ENCODE measurements at places on chromosomes 6 and 20.
A peak's percentile ranks its signal among the peaks of the same experiment; 100 is the strongest.

DNA sequence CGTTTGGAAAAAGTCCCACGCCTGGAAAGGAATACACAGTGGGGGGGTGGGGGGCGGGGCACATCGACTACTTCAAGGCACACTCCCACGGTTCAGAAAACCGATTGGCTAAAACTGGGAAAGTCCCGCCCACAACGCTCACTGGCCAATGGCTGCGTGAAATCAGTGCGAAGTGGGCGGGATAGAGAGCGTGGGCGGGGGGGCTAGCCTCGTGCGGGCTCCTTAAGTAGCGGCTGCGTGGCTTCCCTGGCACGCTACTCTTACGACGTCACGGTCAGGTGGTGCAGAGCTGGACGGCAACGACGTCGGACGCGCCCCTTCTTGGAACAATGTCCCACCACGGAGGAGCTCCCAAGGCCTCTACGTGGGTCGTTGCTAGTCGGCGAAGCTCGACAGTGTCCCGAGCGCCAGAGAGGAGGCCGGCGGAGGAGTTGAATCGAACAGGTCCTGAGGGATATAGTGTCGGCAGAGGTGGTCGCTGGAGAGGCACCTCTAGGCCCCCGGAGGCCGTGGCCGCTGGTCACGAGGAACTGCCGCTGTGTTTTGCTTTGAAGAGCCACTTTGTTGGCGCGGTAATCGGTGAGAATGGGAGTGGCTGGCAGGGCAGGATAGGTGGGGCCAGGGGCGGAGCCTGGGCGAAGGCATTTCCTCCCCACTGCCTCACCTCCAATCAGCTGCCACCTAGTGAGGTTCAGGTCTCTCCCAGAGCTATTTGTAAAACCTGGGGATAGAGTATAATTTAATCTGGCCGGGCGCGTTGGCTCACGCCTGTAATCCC, at the start of gene DDX43:
DDX43 (plus strand) TSS at position 252 of the 778 bp plus-strand sequence; CDS start at position 330, 78 bp downstream.
- peak within 1 kb of the TSS; percentile 57 for H3K27ac ChIP-seq
- H3K36me3 ChIP-seq = no peaks in the 10 kb centered on the region
- no peaks in the 10 kb centered on the region for H3K4me1 ChIP-seq
- H3K27me3 ChIP-seq = no peaks in the 10 kb centered on the region
- H3K4me3 ChIP-seq = peak within 1 kb of the TSS; percentile 30

DNA sequence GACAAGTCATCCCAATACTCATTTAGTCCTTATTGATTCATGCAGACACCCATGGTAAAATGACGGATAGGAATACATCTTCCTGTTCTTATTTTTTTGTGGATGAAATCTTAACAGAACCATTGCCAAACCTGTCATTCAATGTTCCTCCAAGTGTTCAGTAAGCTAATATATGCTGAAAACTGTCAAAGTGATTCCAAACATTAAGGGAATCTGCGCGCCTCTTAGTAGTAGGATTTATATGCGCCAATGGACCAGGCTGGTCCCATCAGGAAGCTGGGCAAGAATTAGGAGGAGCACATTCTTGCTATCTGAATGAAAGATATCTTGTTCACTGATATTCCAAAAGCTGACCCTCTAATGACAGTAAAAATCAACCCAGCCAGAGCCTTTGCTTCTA, 168.9 kb upstream of the STMND1 start:
- H3K27me3 ChIP-seq = peaks cover 4% of the 10 kb centered on the region
- H3K36me3 ChIP-seq = no peaks in the 10 kb centered on the region
- no peak overlapping the region for H3K27ac ChIP-seq
- DNase-seq = no peak
- H3K4me3 ChIP-seq = no peak overlapping the region

DNA sequence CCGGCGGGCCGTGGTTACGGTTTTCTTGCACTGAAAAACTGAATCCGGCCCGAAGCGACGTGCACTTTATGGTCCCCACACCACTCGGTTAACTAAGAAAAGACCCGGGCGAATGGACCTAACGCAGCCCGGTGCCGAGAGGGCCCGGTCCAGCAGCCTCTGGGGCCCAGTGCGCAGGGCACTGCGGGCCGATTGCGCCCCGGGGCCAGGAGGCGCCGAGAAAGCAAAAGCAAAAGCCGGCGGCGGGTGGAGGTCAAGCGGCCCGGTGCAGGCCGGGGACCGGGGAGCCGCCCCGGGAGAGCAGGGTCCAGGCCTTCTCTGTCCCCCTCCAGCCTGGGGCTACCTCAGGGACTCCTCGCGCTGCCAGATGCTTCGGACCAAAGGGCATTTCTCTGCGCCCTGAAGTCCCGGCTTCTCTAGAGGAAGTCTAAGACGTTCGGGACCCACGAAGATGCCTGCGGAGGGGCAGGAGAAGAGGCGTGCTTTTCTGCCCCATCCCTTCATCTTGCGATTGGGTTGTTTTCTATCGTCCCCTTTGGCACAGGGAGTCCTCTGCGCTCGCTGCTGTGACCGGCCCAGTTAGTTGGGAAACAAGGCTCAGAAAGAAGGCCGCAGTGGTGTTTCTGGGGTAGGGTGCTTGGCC, 4.4 kb downstream of the FOXF2 start:
- no peak overlapping the region for H3K4me3 ChIP-seq
- H3K27me3 ChIP-seq = peaks cover 6% of the 10 kb centered on the region
- no peak overlapping the region for H3K27ac ChIP-seq
- H3K36me3 ChIP-seq = no peaks in the 10 kb centered on the region
- no peak for DNase-seq

DNA sequence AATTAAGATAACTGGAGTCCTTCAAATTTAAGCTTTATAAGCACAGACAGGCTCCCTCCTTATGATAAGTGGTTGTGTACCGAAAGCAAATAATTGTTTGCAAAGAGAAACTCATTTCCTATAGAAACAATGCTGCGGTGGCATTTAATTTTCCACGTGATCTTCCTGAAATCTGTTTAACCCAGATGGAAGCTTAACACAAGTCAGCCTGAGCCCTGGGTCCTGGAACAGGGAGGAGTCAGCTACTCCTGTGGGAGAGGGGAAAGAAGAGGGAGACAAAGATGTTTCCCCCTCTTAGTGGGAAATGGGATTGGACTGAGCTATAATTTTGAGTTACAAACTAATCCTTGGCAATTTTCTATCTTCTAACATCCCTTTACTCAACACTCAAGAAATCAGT, 136.5 kb downstream of the ELOVL4 start:
- no peaks in the 10 kb centered on the region for H3K36me3 ChIP-seq
- no peak for DNase-seq
- no peak overlapping the region for H3K4me3 ChIP-seq
- H3K27ac ChIP-seq = no peak overlapping the region
- H3K27me3 ChIP-seq = no peaks in the 10 kb centered on the region

- peaks cover 22% of the 10 kb centered on the region for H3K27me3 ChIP-seq
- H3K27ac ChIP-seq = no peak overlapping the region
- H3K4me1 ChIP-seq = no peaks in the 10 kb centered on the region
- no peak for DNase-seq
- H3K4me3 ChIP-seq = no peak overlapping the region
Observed at GRCh38 chr20:47754946-47755652, 30.2 kb downstream of the SULF2 start.

- H3K4me3 ChIP-seq = no peak overlapping the region
- H3K36me3 ChIP-seq = no peaks in the 10 kb centered on the region
- no peaks in the 10 kb centered on the region for H3K4me1 ChIP-seq
- H3K27me3 ChIP-seq = no peaks in the 10 kb centered on the region
- DNase-seq = no peak
Observed at GRCh38 chr6:121520337-121521163, 85.1 kb downstream of the GJA1 start.

GRCh38 chr6:91462241-91462640, 875.4 kb upstream of the MAP3K7 start:
- no peaks in the 10 kb centered on the region for H3K27me3 ChIP-seq
- DNase-seq = no peak
- H3K4me3 ChIP-seq = no peak overlapping the region
- H3K4me1 ChIP-seq = no peaks in the 10 kb centered on the region
- H3K36me3 ChIP-seq = no peaks in the 10 kb centered on the region

DNA sequence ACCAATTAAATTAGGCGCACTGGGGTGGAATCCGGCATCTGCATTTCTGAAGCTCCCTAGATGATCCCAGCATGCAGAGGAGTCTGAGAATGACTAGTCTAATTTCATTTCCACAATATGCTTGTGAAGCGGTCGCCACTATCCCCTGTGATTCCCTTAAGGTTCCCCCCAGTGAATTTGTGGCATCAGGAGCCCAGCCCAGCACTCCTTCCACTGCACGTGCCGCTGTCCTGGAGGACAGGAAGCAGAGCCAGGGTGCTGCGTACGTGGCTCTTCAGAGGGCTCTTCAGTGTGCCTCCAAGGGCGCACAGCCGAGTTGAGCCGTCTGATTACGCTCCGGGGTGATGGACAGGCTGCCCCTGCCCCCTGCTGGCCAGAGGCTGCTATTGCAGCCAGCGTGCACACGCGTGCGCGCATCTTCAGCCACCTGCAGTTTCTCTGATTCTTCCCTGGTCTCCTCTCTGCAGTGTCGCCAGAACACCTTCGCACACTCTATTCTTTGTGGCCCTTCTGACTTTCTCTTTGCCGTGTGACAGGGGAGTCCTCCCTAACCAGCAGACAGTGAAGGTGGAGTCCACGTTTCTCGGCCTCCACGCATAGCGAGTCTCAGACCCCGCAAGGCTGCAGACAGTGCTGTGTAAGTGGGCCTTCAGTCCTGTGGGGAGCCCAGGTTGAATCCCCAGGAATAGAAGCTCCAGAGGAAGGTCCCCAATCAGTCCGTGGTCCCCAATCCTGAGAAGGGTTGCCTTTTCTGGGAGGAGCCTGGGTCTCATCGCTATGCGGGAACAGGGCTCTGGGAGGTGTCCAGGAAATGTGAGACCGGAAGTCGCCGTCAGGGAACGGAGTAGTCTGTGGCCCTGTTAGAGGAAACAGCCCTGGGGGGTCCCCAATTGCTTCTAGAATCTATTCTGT, 16.5 kb upstream of the NCR2 start:
- no peaks in the 10 kb centered on the region for H3K36me3 ChIP-seq
- peaks cover 13% of the 10 kb centered on the region for H3K4me1 ChIP-seq
- H3K27ac ChIP-seq = no peak overlapping the region
- H3K4me3 ChIP-seq = peak overlapping the region; percentile 49

- no peaks in the 10 kb centered on the region for H3K27me3 ChIP-seq
- peak overlapping the region; percentile 17 for H3K27ac ChIP-seq
- peaks cover 27% of the 10 kb centered on the region for H3K36me3 ChIP-seq
- no peak overlapping the region for H3K4me3 ChIP-seq
- peaks cover 31% of the 10 kb centered on the region for H3K4me1 ChIP-seq
Observed at GRCh38 chr6:30544666-30545272, 11.5 kb downstream of the GNL1 start.

DNA sequence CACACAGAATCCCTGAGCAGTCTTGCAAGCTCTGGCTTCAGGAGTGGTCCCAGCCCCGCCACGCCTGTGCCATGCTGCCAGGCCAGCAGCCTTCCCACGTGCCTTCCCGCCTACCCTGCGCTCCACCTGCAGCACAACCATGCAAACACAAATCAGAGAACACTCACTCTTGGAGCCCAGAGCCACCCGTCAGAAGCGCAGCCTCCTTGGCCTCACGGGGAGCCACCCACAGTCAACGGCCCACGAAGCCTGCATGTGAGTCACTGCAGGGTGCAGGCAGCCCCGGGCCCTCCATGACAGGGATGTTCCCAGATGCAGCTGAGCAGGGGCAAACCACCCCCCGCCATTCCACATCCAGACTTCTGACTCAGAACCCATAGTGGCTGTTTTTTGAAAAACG, 217.0 kb downstream of the DLL1 start:
- DNase-seq = no peak
- H3K27me3 ChIP-seq = no peaks in the 10 kb centered on the region
- H3K4me1 ChIP-seq = no peaks in the 10 kb centered on the region
- H3K36me3 ChIP-seq = no peaks in the 10 kb centered on the region
- H3K27ac ChIP-seq = no peak overlapping the region
- no peak overlapping the region for H3K4me3 ChIP-seq

GRCh38 chr6:116136933-116137340, 11.0 kb upstream of the COL10A1 start:
- no peaks in the 10 kb centered on the region for H3K36me3 ChIP-seq
- H3K27ac ChIP-seq = no peak overlapping the region
- no peak overlapping the region for H3K4me3 ChIP-seq
- no peaks in the 10 kb centered on the region for H3K27me3 ChIP-seq
- no peak for DNase-seq
- no peaks in the 10 kb centered on the region for H3K4me1 ChIP-seq

Measured in T-cell (primary cell).